ENCODE measurements at places on chromosomes 4 and X.

- DNase-seq = no peak
Measured at GRCh38 chr4:184347251-184348239, 126.8 kb downstream of the IRF2 start.

DNA sequence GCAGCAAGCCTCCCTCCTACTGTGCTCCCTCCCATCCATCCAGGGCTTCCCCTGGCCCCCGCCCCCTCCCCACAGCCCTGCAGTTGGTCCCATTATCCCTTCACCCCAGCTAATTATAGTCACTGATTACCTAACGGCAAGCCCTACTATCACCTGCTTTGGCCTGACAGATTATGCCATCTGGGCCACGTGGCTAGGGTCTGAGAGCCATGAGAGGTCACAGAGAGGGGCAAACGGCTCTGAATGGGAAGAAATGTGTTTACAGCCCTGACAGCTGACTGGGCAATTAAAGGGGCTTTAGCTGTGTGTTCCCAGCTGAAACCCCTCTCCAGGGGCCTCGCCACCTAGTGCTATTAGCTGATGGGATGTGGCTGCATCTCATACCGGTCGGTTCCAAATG lies 134.4 kb upstream of the CPEB2 start:
- DNase-seq = no peak

DNA sequence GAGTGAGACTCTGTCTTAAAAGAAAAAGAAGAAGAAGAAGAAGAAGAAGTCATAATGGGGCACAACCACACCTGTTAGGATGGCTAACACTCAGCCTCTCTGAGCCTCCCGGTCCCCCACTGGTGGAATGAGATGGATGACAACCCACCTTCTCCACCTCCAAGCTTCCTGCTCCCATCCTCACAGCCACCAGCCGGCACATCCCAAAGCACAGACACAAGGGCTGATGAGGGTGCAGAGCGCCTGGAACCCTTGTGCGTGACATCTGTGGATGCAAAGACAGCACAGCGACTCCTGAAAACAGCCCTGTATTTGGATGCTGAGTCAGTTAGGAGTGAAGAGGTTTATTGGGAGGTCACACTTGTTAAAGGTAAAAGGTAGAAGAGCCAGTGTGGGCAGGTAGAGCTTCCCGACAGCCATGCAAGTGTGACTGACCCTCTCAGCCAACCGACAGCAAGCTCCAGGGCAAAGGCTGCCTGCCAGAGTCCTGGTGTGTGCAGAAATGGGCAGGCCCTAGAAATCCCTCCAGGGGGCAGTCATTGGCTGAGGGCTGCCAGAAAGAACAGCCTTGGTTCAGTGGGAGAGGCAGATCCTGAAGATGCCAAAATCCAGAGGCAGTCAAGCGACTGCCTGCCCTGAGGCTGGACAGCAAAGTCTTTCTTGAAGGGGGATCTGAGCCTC lies 26.6 kb upstream of the MAN2B2 start:
- no peak for DNase-seq

- DNase-seq = no peak
Measured at GRCh38 chrX:46860557-46860956, 23.7 kb downstream of the RP2 start.

DNA sequence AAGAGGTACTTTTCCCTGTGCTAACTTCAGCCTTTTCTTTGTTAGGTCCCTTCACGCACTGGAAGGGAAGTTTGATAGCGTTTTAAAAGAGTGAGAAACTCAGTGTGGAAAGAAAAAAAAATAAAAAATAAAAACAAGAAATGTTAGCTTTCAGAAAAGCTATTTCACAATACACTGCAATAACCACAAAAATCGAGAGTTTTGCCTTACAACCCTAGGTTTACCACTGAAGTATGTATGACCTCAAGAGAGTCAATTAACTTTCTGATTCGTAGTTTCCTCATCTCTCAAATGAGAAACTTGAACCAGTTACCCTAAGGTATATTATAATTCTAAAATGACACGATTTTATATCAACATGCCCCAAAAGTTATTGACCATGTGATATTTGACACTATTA lies 93.9 kb upstream of the JADE1 start:
- DNase-seq = no peak

GRCh38 chrX:108947205-108947604 lies 210.8 kb upstream of the IRS4 start:
- DNase-seq = no peak

DNA sequence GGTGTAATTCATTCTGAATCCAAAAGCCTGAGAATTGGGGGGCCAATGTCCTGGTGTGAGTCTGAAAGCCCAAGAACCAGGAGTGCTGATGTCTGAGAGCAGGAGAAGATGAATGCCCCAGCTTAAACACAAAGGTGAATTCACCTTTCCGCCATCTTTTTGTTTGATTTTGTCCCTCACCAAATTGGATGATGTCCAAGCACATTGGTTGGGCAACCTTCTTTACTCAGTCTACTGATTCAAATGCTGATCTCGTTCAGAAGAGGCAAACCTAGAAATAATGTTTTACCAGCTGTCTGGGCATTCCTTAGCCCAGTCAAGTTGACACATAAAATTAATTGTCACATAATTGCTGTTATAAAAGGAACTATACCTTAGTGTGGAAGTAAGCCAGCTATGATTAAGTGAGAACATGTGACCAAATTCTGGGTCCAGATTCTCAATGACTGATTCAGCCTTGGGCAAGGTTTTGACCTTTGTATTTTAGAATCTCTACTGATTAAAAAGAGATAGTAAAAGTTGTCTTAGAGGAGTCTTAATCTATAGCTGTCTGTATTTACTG lies 34.5 kb upstream of the SLC4A4 start:
- DNase-seq = no peak

DNA sequence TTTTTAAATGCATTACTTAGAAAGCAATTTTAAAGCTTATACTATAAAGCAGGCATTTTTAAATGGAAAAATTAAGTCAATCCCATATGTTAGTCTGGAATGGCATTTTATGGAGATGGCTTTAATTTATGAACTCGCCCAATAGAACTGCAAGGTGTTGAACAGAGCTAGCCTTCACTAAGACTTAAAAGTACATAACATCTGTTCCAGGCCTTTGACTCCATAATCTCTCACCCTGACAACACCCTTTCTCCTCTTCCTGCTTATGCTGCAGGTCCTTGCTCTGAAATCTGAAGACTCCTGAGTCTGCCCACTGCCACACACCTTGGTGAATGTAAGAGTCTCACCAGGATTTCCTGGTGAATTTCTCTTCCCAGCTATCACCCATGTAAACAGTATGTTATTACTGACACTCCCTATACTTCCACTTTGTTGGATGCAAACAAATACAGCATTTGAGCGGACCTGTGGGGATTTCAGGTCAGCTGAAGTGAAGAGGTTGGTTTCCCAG lies 17.7 kb upstream of the SLC39A8 start:
- DNase-seq = no peak

DNA sequence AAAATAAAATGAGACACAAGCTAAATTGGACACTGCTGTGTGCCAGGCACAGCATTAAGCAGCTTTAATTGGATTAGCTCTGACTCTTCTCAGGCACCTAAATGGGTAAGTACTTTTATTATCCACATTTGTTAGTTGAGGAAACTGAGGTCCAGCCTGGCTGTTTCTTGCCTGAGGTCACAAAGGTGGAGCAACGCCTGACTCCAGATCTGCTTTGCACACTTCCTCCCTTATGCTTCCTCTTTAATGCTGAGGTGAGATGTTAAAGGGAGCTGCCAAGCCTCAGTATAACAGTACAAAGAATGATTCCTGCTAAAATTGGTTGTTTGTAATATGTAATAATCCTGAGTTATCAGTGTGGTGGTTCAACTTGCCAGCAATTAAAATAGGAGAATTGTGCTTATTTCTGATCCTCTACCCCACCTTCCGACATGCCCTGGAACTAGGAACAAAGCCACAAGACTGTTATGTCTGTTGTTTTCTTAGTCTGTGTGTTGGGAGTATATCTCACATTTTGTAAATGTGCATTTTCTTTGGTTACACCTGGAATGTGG lies 74.4 kb downstream of the AFF1 start:
- DNase-seq = no peak

DNA sequence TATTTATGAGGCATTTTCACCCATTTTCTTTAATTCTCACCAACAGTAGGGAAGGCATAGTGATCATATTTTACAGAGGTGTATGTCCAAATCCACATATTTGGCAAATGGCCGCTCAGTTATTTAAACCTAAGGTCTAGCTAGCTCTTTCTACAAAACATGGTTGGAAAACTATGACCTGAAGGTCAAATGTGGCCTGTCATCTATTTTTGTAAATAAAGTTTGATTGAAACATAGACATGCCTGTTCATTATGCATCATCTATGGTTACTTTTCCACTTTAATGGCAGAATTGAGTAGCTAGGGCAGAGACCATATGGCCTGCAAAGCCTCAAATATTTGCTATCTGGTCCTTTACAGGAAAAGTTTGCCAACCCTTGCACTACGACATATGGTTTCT lies 44.2 kb downstream of the GBA3 start:
- no peak for DNase-seq

DNA sequence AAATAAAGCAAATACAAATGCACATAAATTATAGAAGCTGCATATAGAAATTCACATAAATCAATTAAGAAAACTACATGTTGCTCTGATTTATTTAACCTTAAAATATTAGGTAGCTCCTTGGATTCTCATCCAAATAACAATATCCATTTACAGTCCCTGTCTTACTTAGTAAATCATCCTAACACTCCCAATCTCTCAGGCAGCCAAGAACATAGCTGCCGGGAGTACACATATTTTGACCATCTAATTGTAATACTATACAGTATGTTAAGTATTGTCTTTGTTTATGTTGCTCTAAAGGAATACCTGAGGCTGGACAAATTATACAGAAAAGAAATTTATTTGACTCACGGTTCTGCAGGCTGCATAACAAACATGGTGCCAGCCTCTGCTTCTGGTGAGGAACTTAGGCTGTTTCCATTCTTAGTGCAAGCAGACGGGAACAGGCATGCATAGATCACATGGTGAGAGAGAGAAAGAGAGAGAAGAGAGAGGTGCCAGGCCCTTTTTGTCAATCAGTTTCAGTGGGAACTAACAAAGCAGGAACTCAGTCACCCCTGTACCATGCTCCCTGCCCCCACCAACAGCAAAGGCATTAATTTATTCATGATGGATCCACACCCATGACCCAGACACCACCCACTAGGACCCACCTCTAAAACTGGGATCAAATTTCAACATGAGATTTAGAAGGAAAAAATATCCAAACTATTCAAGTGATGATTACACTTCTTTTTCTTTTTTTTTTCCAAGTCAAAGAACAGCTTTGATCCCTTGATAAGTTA lies 614.8 kb upstream of the TECRL start:
- no peak for DNase-seq

- DNase-seq = no peak
Measured at GRCh38 chrX:68698942-68699341, 51.5 kb downstream of the STARD8 start.

Measured in stimulated activated CD4-positive, alpha-beta T cell treated with anti-CD3 and anti-CD28 coated beads, Interleukin-1b, Interleukin-23, amount 100 ng/mL, for 1 hour (primary cell).